ENCODE measurements at places on chromosomes 3 and 15.
A peak's percentile ranks its signal among the peaks of the same experiment; 100 is the strongest.

GRCh38 chr3:139123377-139124095 is 78.8 kb upstream of the PRR23C start:
- no peak for DNase-seq

DNA sequence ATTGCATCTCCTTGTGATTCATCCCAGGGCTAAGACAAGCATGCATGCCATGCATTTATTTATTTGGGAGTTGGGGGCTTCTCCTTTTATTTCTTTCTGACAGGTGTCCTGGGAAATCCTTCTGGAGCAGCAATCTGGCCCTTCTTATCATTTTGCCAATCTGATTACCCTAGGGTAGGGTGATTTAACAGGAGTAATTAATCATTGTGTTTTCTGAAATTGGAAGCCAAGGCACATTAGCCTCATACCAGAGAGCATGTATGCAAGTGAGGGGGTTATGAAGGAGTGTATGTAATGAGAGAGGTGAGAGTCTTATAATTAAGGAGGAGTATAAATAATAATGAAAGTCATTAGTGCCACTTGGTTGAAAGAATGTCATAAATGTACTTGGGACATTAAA is 37.4 kb upstream of the ARPP21 start:
- DNase-seq = no peak

DNA sequence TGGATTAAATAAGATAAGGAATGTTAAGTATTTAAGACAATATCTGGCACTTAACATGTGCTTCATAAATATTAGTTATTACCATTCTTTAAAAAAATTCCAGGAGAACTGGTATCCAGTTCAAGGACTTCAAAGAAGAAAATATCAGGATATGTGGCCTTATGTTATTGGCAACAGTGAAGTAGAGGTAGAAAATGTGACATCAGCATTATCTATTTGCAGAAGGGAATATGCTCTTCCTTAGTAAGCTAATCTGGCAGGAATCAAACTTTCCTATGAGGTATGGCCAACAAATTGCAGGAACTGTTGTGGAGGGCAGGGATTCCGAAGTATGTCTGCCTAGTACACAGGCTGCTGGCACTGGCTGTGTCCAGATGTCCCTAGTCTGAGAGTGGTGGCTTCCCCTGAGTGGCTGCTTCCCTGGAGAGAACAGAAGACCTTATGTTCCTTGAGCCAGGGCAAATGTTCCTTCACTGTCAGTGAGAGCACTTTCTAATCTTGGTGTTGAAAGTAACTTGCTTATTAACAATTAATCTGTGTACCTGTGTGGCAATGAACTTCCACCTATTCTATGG is 351.7 kb upstream of the THRB start:
- DNase-seq = no peak

GRCh38 chr3:132756108-132756650 is 34.0 kb upstream of the NPHP3 start:
- no peak for DNase-seq

- DNase-seq = no peak
These were observed 1.0 kb upstream of the THUMPD3 start for GRCh38 chr3:9361691-9362388.

DNA sequence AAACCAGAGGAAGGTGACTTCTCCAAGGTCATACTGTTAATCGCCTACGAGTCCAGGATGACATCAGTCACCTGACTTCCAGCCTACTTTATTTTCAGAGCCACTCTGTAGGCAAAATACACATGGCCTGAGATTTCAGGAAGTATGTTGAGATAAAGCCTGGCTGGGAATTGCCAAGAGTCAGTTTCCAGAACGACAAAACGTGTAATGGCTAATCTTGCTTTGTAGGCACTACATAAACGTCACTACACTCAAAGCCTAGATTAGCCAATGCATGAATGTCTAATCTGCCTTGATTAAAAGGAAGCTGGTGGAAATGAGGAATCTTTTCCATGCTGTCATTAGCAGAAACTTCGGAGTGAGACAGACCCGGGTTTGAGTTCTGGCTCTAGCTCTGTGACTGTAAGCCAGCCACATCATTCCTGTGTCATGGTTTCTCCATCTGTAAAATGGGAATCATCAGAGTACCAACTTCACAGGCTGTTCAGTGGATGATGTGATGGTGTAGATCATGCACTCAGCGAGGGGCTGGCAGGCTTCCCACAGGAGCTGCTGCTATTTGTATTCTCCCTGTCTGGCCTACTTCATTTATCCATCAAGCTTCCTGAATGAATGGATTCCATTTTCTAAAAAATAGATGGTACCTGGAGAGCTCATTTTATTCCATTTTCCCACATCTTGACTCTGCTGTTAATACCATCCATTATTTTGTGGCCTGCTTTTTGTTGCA is 241.9 kb downstream of the XXYLT1 start:
- DNase-seq = no peak

- no peak for DNase-seq
These were observed 57.0 kb downstream of the ISL2 start for GRCh38 chr15:76393614-76394013.

DNA sequence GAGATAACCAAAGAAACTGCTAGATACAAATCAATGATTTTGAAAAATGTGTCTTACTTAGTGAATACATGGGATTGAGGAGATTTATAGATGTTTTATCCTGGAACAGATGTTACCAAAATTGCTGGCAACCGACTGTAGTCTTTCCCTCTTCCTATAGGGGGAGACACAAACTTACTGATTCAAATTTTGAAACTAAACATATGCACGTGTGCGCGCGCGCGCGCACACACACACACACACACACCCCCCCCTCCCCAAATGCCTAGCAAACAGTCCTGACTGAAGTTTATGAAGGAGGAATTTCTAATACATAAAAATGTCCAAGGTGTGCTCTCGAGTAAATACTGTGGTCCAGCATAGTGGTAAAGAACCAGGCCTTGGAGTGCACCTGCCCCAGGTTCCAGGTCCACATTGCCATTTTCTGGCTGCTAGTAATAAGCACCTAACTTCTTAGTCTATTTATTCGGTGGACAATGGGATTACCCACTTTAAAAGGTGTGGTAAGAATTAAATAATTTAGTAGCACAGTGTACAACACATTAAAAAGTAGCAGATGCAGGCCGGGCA is 18.5 kb upstream of the C3orf62 start:
- no peak for DNase-seq

DNA sequence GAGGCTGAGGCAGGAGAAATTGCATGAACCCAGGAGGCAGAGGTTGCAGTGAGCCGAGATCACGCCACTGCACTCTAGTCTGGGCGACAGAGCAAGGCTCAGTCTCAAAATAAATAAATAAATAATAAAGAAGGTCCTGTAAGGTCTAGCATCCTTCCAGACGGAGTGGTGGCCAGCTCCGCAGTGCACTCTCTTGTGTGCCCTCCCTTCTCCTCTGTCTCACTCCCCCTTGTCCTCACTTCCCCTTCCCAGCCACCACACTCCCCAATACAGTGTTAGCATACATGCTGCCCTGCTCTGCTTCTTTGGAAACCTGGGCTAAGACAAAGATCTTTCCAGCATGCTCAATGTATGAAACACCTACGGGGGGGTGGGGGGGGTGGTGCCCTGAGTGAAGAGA is 3.4 kb upstream of the CLN6 start:
- DNase-seq = no peak

- DNase-seq = no peak
These were observed 1033.9 kb downstream of the FHIT start for GRCh38 chr3:60217156-60217911.

- DNase-seq = no peak
These were observed 184.9 kb downstream of the APBA2 start for GRCh38 chr15:29070471-29071231.

- no peak for DNase-seq
These were observed 68.3 kb upstream of the SLC12A8 start for GRCh38 chr3:125280668-125281361.

GRCh38 chr3:88963003-88963402 is 144.4 kb upstream of the EPHA3 start:
- DNase-seq = no peak

GRCh38 chr15:28876131-28876844 is 9.5 kb upstream of the APBA2 start:
- DNase-seq = no peak

GRCh38 chr3:55624238-55624637 is 137.1 kb upstream of the WNT5A start:
- no peak for DNase-seq

DNA sequence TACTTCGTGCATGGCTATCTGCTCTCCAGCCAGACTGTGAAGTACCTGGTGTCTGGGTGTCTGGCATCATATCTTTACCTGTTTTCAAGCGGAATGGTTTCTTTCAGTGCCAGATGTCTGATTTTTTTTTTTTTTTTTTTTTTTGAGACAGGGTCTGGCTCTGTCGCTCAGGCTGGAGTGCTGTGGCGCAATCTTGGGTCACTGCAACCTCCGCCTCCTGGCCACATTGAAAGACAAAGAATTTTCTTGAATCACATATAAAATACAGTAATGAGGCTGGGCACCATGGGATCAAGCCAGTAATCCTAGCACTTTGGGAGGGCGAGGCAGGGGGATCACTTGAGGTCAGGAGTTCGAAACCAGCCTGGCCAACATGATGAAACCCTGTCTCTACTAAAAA is 2.8 kb upstream of the MESP1 start:
- no peak for DNase-seq

- DNase-seq = no peak
These were observed 71.2 kb upstream of the SOX14 start for GRCh38 chr3:137692803-137693431.

- DNase-seq = no peak
These were observed 115.6 kb downstream of the PDE8A start for GRCh38 chr15:85097250-85097649.

DNA sequence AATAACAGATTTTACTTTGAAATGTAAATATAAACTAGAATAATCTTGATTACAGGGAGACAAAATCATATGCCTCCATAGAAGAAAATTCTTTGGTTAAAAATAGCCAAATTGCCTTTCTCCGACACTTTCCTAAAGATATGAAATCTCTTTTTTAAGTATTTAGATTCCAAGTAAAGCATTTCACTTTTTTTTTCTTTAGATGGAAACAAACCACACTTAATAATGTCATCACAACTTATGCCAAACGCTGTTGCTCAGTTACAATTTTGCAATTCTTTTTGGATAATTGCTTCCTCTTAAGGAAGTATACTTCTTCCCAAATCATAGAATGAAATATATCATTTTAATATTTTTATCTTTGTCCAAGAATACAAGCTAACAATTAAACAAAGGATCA is 294.1 kb upstream of the ARL6 start:
- DNase-seq = no peak

DNA sequence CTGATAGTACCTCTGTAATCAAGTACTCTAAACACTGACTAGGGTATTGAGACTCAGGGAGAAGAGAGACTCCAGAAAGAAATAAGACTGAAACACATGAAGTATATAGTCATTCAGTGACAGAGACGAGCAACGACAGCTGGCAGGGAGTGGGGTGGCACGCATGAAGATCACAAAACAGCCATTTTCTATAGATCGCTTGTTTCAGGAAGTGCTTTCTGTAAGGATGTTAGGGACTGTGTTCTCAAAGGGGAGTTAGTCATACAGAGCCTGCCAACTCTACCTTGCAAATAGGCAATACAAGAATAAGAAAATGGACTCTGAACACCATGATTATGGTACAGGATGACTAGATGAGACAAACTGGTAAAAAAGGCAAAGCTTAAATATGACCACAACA is 139.5 kb downstream of the TBL1XR1 start:
- peak; percentile 85 for DNase-seq

DNA sequence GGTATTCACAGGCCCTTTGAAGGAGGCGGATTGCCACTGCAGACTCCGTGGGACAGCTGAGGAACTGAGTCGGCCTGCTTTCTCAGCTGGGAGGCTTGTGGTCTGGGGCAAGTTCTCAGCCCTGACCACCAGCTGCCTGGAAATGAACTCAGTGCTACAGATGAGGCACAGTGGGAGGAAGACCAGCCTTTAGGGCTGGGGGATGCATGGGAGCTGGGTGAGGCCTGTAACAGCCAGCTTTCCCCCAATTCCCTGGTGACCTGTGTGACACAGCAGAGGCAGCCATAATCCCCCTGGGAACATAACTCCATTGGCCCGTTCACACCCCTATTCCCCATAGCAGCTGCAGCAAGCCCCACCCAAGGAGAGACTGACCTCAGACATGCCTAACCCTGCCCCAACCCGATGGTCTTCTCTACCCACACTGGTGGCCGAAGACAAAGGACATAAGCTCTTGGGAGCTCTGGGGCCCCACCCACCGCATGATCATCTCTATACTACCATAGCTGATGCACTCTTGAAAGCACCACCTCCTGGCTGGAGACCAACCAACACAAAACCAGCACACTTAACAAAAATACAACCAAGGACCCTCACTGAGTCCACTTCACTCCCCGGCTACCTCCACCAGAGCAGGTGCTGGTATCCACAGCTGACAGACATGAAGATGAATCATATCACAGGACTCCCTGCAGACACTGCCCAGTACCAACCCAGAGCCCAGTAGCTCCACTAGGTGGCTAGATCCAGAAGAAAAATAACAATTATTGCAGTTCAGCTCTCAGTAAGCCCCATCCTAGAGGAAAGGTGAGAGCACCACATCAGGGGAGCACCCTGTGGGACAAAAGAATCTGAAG is 24.9 kb downstream of the ZMAT3 start:
- DNase-seq = no peak

- DNase-seq = no peak
These were observed 440.5 kb upstream of the CBLB start for GRCh38 chr3:106309274-106309673.

DNA sequence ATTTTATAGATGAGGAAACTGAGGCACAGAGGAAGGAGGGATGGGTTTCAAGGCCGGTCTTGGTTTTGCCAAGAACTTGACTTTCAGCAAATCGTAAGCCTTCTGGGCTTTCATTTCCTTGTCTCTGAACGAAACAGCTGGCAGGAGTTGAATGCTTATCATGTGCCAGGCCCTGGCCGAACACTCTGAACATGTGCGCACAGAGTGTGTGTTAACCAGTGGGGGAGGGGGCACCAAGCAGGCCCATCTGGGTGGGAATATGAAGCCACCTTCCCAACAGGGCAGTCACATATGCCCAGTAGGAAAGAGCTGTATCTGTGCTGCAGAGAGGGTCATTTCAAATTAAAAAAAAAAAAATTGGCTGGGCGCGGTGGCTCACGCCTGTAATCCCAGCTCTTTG is 29.3 kb downstream of the ZNF710 start:
- DNase-seq = no peak

GRCh38 chr15:91075739-91076138 is 24.3 kb upstream of the SV2B start:
- no peak for DNase-seq

- DNase-seq = no peak
These were observed 343.0 kb downstream of the PLOD2 start for GRCh38 chr3:145817870-145818483.

DNA sequence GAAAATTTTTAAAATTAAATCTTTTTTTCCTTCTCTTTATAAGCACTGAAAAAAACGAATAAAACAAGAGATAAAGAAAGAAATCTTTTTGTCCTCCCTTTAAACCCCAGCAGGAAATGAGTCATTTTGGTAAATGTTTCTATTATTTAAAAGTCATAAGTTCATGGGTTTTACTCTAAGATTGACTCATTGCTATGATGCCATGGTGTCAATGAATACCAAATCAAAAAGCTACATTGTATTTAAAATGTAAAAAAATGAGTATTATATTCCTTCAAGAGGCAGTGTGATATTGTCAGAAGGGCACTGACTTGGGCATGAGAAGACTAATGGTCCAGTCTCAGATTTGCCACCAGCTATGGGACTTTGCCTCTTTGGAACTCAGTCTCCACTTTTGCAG is 303.4 kb upstream of the DNAJC19 start:
- DNase-seq = no peak

- no peak for DNase-seq
These were observed 51.5 kb upstream of the NANOGP8 start for GRCh38 chr15:35136321-35137189.

- no peak for DNase-seq
These were observed 2.1 kb downstream of the ABHD10 start for GRCh38 chr3:111980716-111981456.

- DNase-seq = no peak
These were observed 545.5 kb downstream of the NAALADL2 start for GRCh38 chr3:175404621-175405020.
